ENCODE measurements at places on chromosomes 5 and 9.

DNA sequence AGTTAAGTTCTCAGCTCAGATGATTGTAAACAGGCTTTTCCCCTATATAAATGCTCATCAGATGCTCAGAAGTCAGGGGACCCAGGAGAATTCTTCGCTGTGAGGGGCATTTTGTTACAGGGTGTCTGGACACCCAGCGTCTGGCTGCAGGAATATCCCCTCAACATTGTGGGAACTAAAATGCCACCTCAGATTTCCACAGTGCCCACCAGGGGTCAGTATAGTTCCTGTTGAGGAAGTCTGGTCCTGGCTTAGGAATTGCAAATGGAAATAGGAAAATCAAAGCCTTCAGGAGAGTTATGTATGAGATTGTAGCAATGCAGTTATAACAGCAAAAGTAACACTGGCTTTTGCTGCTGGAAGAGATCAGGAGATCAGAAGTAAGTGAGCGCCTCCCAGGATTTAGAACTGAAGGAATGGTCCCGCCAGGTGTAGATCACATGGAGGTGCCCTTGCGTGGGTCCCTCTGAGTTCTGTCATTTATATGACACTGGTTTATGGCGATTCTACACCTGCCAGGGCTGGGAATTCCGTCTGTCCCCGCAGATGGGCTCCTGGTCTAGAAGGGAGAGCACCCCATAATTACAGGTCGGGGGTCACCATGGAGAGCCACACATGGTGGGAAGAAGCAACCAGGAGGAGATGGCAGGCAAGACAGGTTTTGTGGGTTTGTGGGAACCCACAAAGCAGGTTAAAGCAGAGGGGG is 47.1 kb upstream of the CTSL start:
- peak; percentile 75 for DNase-seq

DNA sequence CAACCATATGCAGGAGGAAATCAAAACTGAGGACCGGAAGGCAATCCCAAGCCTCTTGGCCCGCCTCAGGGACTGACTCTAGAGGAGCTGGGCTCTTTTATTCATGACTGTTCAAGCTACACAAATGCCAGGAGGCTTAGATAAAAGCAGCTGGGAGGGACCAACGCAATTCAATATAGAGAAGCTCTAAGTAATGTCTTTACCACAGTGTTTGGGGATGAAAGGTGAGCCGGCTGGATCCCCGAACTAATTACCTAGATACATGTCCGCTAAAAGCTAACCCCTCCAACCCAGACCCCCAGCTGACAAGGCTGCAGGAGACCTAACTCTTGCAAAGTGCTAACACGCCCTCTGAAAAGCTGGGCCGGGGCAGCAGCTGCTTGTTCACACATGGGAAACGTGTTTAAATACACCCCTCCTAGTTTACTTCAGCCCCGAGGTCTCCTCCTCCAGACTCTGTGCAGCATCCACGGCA is 67.5 kb downstream of the TLE1 start:
- DNase-seq, result no peak

- peak; percentile 74 for DNase-seq
These were observed 29.9 kb downstream of the EXOC3 start for GRCh38 chr5:472656-473550.

DNA sequence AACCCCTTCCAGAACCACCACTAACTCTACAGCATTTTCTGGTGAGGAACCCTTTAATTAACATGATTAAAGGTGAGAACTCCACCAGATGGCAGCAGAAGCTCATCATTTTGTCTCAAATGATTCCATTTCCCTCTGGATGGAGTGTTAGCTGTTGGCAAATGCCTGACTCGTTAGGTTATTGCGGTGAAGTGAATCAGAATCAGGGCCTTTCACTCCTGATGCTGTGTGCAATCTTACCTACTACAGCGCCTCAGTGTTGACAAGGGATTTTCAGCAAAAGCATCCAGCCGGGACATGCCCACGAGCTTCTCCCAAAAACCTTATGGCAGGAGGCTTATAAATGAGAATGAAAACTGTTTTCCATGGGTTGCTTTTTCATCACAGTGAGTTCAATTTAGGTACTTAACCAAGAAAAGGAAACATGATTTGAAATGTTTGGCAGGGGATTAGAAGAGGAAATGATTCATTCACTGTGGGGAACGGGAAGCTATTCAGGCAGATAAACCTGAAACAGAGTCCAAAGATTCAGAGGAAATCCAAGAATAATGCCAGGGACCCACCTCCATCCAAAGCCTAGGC is 48.0 kb upstream of the CAST start:
- peak; percentile 94 for DNase-seq

- DNase-seq, result peak; percentile 46
These were observed 19.1 kb downstream of the GFI1B start for GRCh38 chr9:132997591-132997990.

DNA sequence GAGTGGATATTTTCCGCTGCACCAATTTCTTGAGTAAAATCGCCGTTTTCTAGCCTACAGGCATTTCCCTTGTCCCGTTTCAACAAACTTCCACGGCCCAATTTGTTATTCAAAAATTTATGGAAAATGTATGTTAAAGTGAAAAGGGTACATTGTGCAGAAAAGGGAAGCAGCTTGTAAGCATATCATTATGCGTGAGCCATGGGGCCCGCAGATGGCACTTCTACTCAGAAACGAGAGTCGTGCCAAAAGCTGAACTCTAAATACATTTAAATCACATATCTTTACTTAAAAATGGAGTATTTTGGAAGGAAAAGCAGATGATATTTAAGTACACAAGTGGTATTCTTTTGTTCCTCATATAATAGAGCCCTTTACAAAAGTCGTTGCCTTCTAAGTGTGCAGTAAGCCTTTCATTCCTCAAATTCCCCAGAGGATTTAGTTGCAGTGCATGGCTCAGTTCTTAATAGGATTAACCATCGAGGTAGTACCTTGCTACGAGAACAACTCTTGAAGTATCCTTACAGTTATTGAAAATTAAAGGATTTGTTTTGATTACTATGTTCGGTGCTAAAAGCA is 1227.2 kb upstream of the WWC1 start:
- no peak for DNase-seq

DNA sequence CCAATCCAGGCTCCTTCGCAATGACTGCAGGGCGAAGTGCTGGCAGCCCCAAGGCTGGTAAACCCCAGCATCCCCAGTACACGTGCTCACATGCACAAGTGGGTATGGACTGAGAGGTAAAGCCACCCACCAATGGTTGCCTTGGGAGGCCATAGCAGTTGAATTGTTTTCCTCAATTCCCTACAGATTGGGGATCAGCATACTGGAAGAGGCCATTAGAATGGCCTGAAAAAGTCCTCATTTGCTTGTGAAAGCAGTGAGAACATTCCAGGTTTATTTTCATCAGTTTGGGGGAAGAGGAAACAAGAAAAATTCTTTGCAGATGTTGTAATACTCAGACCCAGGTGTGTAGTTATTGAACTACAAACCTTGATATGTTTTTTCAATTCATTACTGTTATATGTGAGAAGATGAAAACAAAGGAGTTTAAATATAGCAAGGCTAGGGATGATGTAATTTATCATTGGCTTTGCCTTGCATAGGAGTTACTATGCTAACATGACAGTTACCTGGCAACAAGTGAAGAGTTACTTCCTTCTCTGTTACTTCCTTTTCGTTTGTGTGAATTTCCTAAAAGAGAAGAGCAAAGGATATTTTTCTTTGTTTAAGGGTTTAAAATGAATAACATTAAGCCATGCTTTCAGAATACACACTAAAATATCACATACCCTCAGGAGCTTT is 36.4 kb downstream of the MTMR12 start:
- peak; percentile 50 for DNase-seq

DNA sequence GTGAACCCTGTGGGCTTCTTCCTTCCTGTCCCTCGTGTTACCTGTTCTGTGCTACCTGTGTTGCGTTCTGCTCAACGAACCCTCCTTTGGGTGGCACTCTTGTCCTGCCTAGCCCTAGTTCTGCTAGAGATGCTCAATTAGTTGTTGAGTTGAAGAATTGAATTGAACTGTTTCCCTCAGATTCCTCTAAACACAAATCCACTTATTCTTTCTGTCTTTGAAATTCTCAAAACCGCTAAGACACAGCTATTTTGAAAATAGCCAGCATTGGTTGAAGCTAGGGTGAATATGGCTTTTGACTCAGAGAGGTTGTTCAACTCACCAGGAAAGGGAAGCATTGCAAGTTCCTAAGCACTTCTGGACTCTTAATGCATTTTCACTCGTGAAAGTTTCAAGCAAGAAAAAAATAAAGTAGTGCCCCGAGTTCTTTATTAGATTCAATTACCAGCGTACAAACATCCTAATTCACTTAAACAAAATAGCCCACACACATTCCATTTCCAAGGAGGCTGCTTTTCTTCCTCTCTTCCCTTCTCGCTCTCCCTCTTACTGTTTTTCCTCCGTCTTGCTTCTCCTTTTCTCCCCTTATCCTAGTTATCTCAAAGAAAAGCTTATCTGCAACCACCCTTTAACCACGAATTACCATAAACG is 642 bp upstream of the ITGA1 start:
- DNase-seq, result no peak

DNA sequence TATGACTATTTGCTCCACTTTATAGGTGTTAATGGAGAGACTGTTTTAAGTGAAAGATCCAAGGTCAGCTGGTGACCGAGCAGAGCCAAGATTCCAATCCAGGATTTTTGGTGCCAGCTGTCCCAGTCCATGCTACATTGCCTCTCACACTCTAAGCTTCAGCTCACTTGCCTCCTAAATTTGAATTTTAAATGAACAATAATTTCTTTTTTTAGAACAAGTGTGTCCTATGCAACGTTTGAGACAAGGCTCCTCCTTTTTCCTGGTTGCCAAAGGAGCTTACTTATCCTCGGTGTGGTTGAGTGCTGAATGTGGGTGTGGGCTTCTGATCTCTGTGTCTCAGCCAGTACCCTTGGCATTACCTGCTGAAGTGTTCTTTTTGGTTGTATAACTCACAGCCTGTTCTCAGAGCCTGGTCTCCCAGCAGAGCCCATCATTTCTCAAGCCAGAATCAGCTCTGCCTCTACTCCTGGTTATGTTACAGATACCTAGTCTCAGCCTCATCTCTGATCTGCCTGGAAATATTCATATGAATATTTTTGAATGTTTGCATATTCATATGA is 4.0 kb upstream of the PRRC1 start:
- no peak for DNase-seq
